ENCODE measurements at places on chromosomes 16 and 17.

- no peak for DNase-seq
Observed at GRCh38 chr16:12132850-12133440, 156.4 kb downstream of the SNX29 start.

DNA sequence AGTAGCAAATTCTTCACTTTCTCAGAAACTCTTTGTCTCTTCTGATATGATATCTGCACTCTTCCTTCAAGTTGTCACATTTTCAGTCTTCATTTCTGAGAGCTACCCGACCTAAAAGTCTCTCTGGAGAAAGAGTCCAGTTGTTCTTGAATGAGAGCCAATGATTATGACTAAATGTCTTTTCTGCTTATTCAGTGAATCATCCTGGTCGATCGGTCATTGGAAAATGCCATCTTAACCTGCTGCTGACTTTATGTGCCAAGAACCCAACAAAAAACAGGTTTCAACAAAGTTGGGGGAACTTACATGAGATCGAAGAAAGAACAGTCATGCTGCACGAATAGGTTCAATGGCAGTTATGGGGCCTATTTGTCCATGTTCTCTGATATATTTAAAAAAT, 15.9 kb downstream of the SOX9 start:
- no peak for DNase-seq

GRCh38 chr17:42193969-42194899, at the start of gene GHDC:
TSS of gene GHDC (minus strand) at chr17:42194494. CDS start at chr17:42193581, 913 bp downstream.
- DNase-seq = peak; percentile 77

DNA sequence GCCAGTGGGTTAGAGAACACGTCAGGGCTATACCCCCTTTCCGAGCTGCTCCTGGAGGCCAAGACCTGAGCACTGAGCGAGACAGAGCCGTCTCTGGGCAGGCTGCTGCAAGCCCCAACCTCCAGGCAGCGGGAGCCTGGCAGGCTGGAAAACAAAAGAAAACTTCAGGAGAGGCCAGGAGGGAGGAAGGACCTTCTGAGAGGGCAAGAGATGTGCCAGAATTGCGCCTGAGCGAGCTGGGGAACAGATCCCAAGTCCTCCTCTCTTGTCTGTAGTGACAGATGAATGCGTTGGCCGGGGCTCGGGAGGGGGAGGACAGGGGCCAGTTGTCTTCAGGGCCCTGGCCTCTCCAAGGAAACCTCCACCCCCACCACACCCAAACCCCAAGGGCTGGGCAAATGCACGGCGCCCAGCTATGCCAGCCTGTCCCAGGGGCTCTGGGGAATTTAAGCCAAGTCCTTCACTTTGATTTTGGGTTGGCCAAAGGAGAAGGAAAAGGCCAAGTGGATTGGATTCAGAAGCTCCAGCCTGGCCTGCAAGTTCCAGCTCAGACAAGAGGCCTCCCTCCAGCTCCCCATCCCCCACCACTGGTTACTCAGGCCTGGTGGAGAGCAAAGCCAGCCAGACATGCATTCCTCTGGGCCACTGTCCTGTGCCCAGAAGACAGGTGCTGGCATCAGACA, 18.1 kb downstream of the SDK2 start:
- DNase-seq = no peak

DNA sequence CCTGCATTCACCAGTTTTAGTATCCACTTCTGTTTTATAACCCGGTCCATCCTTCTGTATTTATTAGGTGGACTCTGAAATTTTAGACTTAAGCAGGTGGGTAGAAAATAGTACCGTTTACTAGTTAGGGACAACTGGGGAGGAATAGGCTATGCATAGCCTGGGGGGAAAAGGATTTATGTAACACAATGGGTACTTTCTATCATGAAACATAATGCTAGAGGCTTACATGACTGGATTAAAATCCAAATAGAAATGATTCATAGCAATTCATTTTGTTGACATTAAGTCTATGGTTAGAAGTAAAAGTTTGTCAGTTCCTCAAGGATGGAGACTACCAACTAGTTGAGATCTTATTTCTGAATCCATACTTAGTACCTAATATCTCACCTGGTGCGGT, 18.6 kb downstream of the GAN start:
- DNase-seq = no peak

GRCh38 chr17:74815550-74816370, 39.6 kb upstream of the NAT9 start:
- no peak for DNase-seq

GRCh38 chr16:67647681-67648080, 2.7 kb downstream of the CARMIL2 start:
- DNase-seq = no peak

DNA sequence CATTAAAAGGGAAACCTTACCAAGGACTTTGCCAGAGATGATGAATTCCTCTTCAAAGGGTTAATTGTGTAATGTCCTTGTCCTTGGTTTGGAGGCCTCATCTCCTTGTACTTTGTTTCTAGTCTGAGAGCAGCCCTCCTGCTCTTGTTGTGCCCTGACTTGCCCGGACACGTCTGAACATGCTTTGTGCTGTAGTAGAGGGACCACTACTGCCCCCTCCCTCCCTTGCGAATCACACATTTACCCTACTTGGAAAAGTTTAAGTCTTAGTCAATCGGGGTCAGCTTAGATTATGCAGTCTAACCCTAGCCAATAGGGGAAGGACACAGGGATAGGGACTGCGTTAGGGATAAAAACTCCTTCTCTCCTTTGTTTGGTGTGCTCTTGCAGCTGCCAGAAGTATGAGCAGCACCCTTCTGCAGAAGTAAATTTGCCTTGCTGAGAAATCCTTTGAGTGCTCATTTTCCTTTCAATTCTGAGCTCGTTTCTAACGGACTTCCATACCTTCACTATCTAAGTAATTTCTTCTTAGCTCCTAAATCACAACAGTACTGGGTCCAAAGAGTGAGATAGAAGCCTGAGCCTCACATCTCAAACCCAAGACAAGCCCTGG, 26.4 kb upstream of the CLEC3A start:
- DNase-seq = no peak

DNA sequence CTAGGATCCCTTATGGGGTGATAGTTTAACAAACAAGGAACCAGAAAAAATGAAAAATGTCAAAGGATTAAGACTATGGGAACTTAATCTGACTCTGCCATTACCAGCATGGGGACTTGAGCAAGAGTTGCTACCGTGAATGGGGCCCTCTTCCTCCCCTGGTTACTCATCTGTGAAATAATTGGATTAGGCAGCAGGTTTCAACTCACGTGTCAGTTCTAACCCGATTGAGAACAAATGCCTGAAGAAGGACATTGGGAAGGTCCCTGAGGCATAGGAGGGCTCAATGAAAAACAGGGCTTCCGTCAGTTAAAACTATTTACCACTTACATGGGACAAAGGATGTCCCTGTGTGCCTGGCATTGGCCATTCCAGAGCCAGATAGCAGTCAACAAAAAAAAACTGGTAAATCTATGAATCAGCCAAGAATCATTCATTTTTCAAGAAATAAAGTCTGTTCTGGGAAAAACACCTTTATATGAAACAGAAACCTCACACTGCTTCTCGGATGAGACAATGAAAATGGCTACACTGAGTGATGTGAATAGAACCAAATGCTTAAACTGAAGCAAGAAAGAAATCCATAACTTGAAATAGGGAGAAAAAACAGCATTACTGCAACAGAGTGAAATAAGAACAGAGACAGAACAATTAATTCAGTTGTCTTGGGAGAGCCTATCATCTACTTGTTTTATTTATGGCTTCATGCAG, 104.3 kb downstream of the ADAMTS18 start:
- no peak for DNase-seq

DNA sequence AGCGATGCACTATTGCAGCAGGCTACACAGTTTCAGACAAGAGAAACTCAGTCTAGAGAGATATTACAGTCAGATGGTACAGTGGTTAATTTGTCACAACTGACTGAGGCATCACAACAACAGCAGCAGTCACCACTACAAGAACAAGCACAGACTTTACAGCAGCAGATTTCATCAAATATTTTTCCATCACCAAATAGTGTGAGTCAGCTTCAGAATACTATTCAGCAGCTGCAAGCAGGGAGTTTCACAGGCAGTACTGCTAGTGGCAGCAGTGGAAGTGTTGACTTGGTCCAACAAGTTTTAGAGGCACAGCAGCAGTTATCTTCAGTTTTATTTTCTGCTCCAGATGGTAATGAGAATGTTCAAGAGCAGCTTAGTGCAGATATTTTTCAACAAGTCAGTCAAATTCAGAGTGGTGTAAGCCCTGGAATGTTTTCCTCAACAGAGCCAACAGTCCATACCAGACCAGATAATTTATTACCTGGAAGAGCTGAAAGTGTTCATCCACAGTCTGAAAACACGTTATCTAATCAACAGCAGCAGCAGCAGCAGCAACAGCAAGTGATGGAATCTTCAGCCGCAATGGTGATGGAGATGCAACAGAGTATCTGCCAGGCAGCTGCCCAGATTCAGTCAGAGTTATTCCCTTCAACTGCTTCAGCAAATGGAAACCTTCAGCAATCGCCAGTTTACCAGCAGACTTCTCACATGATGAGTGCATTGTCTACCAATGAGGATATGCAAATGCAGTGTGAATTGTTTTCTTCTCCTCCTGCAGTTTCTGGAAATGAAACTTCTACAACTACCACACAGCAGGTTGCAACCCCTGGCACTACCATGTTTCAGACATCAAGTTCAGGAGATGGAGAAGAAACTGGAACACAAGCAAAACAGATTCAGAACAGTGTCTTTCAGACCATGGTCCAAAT, 34.1 kb downstream of the NQO1 start:
- no peak for DNase-seq

- DNase-seq = no peak
Observed at GRCh38 chr17:77145612-77146245, 5.0 kb downstream of the SEC14L1 start.

GRCh38 chr16:9148374-9149015, 57.1 kb downstream of the HAPSTR1 start:
- no peak for DNase-seq

DNA sequence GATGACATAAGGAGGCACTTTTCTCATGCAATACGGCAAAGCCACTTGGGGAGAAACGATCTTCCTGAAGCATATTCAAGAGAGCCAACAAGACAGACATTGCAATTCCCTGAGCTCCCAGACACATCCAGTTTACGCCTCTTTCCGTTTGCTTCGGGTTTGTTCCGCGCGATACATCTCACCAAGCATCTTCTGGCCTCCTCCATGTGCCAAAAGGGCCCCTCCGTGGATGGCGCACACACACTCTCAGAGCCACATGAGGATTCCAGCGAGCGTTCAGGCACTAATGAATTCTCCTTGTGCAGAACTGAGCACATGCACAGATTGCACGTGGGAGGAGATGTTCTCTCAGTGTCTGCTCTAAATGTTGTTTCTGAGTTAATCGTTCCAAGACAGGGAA, 146.7 kb upstream of the SHISA6 start:
- DNase-seq = no peak

Data from NCI-H187 (cell line).